Right lobe of liver (tissue), 6 donors: ENCODE measurements at places on chromosomes 4 and X.

- H3K36me3 ChIP-seq = peaks cover 32% of the 10 kb centered on the region
- no peak overlapping the region for H3K4me3 ChIP-seq
- H3K27me3 ChIP-seq = no peaks in the 10 kb centered on the region
- DNase-seq = no peak
- no peak overlapping the region for H3K27ac ChIP-seq
- H3K4me1 ChIP-seq = peaks cover 21% of the 10 kb centered on the region
Observed at GRCh38 chrX:1389993-1390285, 2.0 kb downstream of the SLC25A6 start.

DNA sequence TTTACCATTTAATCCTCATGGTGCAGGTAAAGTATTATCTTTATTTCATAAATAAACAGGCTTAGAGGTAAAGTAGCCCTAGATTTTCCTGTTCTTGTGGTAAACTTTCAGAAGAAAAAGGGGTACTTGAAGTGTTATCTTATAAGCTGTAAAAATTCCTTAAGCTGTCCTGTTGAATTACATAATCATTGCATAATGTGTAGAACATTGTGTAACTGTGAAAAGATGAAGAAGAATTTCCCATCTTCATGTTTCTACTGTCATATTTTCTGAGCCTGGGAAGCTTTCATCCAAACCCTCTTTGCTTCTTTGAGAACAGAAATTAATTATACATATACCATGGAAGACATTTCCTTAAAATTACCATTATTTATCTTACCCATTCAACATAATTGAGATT, 90.5 kb downstream of the ELOVL6 start:
- no peak overlapping the region for H3K4me3 ChIP-seq
- peaks cover 28% of the 10 kb centered on the region for H3K4me1 ChIP-seq
- no peaks in the 10 kb centered on the region for H3K36me3 ChIP-seq
- H3K27me3 ChIP-seq = no peaks in the 10 kb centered on the region

DNA sequence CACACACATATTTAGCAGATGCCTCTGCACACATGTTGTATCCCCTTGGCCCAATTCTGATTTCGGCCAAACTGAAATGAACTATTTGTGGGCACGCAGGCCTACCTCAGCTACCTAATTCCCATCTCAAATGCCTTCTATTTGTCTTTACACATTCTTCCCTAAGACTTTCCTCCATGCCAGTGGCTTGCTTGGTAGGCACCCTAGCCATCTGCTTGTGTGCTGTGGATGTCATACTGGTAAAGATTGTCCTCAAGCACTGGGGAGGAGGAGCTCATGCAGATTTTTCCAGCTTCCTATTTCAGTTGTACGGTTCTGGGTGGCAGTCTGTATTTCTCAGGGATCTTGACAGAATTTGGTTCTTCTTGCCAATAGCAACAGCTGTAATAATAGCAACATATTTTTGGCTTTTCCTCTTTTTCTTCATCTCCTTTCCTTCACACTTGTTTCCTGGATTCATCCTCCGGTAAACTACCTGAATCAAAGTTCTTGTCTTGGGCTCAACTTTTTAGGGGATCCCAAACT, 514.3 kb downstream of the ADGRL3 start:
- no peaks in the 10 kb centered on the region for H3K27me3 ChIP-seq
- no peaks in the 10 kb centered on the region for H3K4me1 ChIP-seq

GRCh38 chr4:83855044-83855443, 319.1 kb downstream of the GPAT3 start:
- H3K27me3 ChIP-seq = no peaks in the 10 kb centered on the region
- no peak for DNase-seq
- no peaks in the 10 kb centered on the region for H3K4me1 ChIP-seq
- no peak overlapping the region for H3K4me3 ChIP-seq
- H3K36me3 ChIP-seq = no peaks in the 10 kb centered on the region

DNA sequence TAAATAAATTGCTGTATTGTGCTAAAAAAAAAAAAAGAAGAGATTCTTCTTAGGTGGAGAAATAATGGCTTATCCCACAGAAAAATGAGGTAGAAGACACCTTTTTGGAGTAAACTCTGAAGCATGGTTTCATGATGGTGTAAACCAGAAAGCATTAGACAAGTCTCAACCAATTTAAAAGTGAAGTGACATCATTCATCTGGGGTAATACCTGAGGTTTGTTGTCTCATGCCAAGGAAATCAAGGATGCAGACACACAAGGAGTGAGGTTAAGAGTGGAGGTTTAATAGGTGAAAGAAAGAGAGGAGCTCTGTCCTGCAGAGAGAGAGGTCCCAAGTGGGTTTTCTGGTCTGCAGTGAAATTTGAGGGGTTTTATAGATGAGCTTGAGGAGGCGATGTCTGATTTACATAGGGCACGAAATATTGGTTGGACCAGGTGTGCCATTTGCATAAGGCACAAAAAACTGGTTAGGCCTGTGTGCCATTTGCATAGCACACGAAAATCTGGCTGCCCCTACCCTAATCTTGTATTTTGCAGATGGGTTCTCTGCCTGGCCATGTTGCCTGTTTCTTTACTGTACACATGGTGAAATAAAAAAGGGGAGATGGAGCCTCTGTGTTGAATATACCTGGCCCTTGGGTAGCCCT, 25.0 kb upstream of the CWH43 start:
- no peaks in the 10 kb centered on the region for H3K27me3 ChIP-seq
- H3K4me3 ChIP-seq = no peak overlapping the region

- H3K4me3 ChIP-seq = no peak overlapping the region
- no peaks in the 10 kb centered on the region for H3K36me3 ChIP-seq
- no peaks in the 10 kb centered on the region for H3K4me1 ChIP-seq
- no peak overlapping the region for H3K27ac ChIP-seq
Observed at GRCh38 chr4:110953898-110954297, 331.0 kb upstream of the PITX2 start.

DNA sequence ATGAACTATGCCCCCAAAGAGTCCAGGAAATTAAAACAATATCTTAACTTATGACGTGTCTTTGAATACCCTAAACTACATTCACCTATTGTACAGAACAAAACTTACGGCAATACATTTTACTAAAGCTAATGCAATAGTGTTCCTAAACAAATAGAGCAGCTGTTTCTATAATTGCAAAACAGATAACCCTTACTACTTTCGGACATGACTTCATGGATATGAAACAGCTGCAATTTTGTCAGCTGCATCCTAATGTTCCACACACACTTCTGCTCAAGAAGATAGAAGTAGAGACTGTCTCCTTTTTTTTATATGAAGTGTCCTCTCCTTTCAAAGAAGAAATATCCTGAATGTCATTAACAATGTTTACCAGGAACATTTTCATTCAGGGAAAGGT, 174.9 kb downstream of the ACTRT1 start:
- no peaks in the 10 kb centered on the region for H3K4me1 ChIP-seq
- H3K27ac ChIP-seq = no peak overlapping the region
- H3K27me3 ChIP-seq = no peaks in the 10 kb centered on the region
- H3K36me3 ChIP-seq = no peaks in the 10 kb centered on the region
- no peak for DNase-seq
- H3K4me3 ChIP-seq = no peak overlapping the region

DNA sequence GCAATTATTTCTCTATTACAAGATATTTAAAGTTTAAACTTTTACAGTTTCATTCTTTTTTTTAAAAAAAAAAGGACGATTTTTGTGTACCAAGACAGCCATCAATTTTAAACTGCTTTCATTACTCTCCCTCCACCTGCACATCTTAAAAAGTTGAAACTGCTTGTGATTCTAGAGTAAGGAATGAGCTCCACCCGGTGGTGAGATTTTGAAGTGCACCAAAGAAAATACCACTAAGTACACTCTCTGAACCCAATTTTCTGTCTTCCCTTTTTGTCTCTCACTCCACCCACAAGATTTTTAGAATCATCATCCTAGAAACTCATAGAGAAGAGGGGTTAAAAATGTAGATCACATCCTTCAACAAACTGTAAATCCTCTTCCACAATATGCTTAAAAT, 91.3 kb upstream of the WDR44 start:
- no peak overlapping the region for H3K4me3 ChIP-seq
- no peaks in the 10 kb centered on the region for H3K27me3 ChIP-seq
- H3K4me1 ChIP-seq = no peaks in the 10 kb centered on the region
- no peak overlapping the region for H3K27ac ChIP-seq

GRCh38 chr4:84317513-84317912, 181.6 kb downstream of the NKX6-1 start:
- DNase-seq = no peak
- H3K27ac ChIP-seq = no peak overlapping the region
- H3K4me1 ChIP-seq = no peaks in the 10 kb centered on the region
- no peaks in the 10 kb centered on the region for H3K36me3 ChIP-seq

DNA sequence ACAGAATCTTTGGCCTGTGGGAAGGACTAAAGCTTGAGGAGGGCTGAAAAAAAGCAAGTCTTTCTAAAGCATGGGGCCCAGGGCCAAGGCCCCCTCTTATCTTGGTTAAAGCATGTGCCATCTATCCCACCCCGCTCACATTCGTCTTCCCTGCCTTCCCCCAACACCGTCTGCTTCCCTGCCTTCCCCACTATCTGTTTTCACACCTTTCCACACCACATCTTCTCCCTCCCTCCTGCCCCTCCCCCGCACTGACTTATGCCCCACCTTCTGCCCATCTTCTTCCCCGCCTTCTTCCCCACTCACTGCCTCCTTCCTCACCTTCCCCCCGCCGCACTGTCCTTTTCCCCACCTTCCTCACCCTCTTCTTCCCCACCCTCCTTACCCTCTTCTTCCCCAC, 890 bp upstream of the NAP1L5 start:
- H3K4me1 ChIP-seq = no peaks in the 10 kb centered on the region
- H3K4me3 ChIP-seq = no peak overlapping the region
- no peak overlapping the region for H3K27ac ChIP-seq
- no peak for DNase-seq
- no peaks in the 10 kb centered on the region for H3K36me3 ChIP-seq

DNA sequence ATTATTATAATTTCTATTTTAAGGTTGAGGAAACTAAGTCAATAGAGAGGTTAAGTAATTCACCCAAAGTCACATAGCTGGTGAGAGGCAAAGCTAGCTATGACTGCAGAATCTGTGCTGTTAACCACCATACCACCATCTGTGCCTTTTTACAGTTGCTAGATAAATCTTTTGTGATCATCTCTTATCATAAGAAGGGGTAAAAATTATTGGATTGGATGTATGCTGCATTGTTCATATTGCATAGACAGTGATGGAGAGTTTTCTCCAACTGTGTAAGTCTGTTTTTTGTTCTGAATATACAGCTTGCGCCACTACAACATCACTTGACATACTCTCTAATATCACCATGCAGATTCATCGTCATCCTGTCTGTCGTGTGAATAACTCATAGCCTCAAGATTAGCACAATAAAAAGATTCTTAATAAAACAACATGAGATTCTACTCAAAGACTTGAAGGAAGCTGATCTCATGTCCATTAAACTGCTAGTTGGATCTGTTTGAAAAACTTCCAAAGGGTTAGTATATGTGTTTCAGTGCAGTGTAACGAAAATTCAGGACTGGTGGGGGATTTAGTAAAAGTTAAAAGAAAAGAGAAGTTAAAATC, 495.9 kb downstream of the SPRY1 start:
- no peak for DNase-seq
- H3K4me3 ChIP-seq = no peak overlapping the region
- no peaks in the 10 kb centered on the region for H3K36me3 ChIP-seq
- H3K4me1 ChIP-seq = no peaks in the 10 kb centered on the region
- no peak overlapping the region for H3K27ac ChIP-seq
- no peaks in the 10 kb centered on the region for H3K27me3 ChIP-seq

DNA sequence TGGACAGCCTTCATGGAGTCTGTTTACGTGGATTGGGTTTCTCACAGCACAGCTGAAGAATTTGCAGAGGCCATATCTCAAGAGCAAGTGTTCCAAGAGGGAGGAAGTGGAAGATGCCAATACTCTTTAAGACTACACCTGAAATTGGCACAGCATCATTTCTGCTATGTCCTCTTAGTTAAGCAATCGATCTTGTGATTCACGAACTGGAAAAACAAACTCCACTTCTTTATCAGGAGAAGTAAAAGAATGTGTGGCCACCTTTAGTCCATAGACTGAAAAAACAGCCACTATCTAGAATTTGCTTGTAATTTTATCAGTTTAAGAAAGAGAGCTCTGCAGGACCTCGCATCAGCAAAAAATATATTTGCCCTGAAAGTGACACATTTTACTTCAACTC, 473.1 kb upstream of the ATOH1 start:
- H3K4me1 ChIP-seq = no peaks in the 10 kb centered on the region
- no peak for DNase-seq
- H3K36me3 ChIP-seq = no peaks in the 10 kb centered on the region
- no peak overlapping the region for H3K27ac ChIP-seq

- no peaks in the 10 kb centered on the region for H3K27me3 ChIP-seq
- H3K27ac ChIP-seq = no peak overlapping the region
- H3K4me1 ChIP-seq = no peaks in the 10 kb centered on the region
- no peak for DNase-seq
Observed at GRCh38 chr4:106422766-106423165, 54.2 kb upstream of the GIMD1 start.

DNA sequence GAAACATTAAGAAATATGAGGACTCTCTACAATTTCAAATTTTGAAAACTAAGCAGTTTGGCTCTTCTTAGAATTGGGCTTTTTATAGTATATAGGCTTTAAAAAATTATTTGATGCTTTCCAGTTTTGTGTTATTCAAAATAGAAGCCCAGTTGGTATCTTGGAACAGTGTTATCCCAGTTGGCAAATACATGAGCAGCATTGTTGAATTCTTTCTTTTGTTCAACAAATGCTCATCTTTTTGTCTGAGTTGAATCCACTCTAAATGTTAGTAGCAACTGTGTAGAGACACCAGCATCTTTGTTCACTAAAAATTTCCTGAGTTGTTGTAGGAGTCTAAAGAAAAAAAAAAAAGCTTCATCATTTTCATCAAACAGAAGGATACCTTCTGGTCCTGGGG, 41.0 kb upstream of the LIMCH1 start:
- no peaks in the 10 kb centered on the region for H3K36me3 ChIP-seq
- no peak for DNase-seq
- no peak overlapping the region for H3K27ac ChIP-seq
- no peaks in the 10 kb centered on the region for H3K4me1 ChIP-seq
- no peak overlapping the region for H3K4me3 ChIP-seq
- H3K27me3 ChIP-seq = no peaks in the 10 kb centered on the region

DNA sequence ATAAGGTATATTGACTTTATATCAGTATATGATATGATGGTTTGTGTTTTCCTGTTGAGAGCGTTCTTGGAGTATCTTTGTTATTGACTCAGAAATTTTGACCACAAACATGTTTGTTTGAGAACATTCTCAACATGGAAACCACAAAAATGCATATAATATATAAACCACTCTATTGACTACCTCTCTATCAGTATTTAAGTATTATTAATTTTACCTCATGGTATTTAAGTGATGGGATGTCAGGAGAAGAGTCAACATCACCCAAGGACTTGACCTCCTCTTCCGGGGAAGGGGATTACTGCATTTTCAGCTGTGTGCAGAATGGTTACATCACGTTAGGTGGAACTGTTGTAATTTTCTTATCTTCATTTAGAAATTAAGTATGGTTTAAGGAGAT, 54.3 kb upstream of the PUDP start:
- H3K36me3 ChIP-seq = no peaks in the 10 kb centered on the region
- no peak overlapping the region for H3K4me3 ChIP-seq
- no peaks in the 10 kb centered on the region for H3K4me1 ChIP-seq
- H3K27me3 ChIP-seq = no peaks in the 10 kb centered on the region
